A673 (cell line): ENCODE measurements at places on chromosomes 12 and 14. TPM values are rescaled to one million over a fixed set of nuclear protein-coding genes. Genes with fewer than 3 reads are reported as not detected.

Gene RDH16
- 0.24 and 0.42 TPM in 2 replicates for total RNA-seq

Gene TAS2R13
- 1.5 and 2.3 TPM in 2 replicates for total RNA-seq

Gene SPIC
- not detected in 2 replicates for total RNA-seq

Gene BMP4
- not detected in 2 replicates for total RNA-seq

DNA sequence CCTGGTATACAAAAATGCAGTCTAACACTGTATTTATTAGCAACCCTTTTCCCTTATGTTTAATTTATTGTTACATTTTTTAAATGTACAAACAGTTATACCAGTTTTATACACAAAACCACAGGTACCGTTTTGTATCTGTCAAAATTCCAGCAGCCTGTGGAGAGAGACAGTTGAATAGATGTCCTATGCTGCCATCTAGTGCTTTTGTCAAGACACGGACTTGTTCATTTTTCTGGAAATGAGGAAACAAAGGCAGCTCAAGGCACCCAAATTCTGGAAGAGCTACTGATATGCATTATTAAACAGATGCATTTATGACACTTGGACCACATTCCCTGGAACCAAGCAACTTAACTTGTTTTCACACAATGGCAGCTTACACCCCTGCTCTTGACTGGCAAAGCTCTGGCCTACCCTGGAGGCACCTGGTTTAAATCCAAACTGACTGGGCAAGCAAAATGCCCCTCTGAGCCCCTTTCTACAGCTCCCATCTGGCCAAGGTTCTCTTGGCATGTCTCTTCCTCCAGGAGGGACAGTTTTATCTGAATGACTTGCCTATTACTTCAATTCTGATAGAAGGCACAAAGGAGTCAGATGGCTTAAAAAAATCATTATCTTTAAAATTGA is 286.9 kb upstream of the PRKD1 start:
- no peak overlapping the region for H3K4me3 ChIP-seq
- no peaks in the 10 kb centered on the region for H3K36me3 ChIP-seq
- no peaks in the 10 kb centered on the region for H3K4me1 ChIP-seq
- DNase-seq: peak; percentile 72
- no peak overlapping the region for H3K27ac ChIP-seq
- peaks cover 3% of the 10 kb centered on the region for H3K27me3 ChIP-seq

- H3K4me1 ChIP-seq: no peaks in the 10 kb centered on the region
- no peak overlapping the region for H3K4me3 ChIP-seq
- H3K27me3 ChIP-seq: peaks cover 7% of the 10 kb centered on the region
- no peak overlapping the region for H3K27ac ChIP-seq
- no peak for DNase-seq
These were observed 46.3 kb downstream of the PTCSC3 start for GRCh38 chr14:36130186-36130585.

DNA sequence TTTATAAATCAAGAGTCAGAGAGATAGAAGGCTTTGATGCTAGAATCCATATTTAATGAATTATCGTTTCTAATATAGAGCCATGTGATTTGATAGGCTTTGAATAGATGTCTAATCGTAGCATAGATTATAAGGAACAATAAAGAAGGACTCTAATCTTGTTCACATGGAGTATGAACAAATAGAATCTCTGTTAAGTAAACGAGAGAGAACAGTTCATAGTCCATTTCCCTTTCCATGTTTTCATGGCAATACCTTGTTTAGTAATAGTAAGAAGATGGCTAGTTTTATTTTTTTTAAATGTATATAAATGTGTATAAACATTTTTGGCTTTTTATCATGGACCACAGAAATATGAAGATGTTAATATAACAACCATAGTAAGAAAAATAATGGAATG is 32.3 kb upstream of the RAD51AP1 start:
- no peak overlapping the region for H3K27ac ChIP-seq
- no peaks in the 10 kb centered on the region for H3K4me1 ChIP-seq
- H3K36me3 ChIP-seq: no peaks in the 10 kb centered on the region
- H3K27me3 ChIP-seq: no peaks in the 10 kb centered on the region
- DNase-seq: no peak

GRCh38 chr12:75602106-75602505 is 90.7 kb upstream of the KRR1 start:
- H3K4me1 ChIP-seq: peaks cover 9% of the 10 kb centered on the region
- no peaks in the 10 kb centered on the region for H3K27me3 ChIP-seq
- no peaks in the 10 kb centered on the region for H3K36me3 ChIP-seq
- H3K27ac ChIP-seq: no peak overlapping the region
- H3K4me3 ChIP-seq: no peak overlapping the region

DNA sequence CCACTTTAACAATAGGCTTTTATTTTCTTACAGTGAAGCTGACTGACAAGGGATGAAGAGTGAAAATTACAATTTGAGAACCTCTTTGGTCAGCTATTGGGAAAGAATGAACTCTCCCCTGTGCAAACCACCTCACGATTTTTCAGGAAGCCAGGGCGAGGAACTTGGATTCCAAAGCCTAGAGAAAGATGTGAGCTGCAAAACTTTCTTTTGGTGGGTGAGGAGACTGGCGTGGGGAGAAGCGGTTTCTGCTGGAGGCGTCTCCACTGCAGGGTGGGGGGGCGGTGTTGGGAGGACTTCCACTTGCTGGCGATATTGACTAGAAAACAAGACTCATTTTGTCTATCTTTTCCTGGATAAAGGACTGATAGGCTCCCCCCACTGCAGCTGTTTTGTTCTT is 59.3 kb upstream of the VRK1 start:
- H3K27me3 ChIP-seq: no peaks in the 10 kb centered on the region
- H3K36me3 ChIP-seq: no peaks in the 10 kb centered on the region
- no peak for DNase-seq
- peaks cover 19% of the 10 kb centered on the region for H3K4me1 ChIP-seq
